HCT116 (cell line): ENCODE measurements at places on chromosomes 13 and 19. TPM values are rescaled to one million over a fixed set of nuclear protein-coding genes. Genes with fewer than 3 reads are reported as not detected.
A peak's percentile ranks its signal among the peaks of the same experiment; 100 is the strongest.

DNA sequence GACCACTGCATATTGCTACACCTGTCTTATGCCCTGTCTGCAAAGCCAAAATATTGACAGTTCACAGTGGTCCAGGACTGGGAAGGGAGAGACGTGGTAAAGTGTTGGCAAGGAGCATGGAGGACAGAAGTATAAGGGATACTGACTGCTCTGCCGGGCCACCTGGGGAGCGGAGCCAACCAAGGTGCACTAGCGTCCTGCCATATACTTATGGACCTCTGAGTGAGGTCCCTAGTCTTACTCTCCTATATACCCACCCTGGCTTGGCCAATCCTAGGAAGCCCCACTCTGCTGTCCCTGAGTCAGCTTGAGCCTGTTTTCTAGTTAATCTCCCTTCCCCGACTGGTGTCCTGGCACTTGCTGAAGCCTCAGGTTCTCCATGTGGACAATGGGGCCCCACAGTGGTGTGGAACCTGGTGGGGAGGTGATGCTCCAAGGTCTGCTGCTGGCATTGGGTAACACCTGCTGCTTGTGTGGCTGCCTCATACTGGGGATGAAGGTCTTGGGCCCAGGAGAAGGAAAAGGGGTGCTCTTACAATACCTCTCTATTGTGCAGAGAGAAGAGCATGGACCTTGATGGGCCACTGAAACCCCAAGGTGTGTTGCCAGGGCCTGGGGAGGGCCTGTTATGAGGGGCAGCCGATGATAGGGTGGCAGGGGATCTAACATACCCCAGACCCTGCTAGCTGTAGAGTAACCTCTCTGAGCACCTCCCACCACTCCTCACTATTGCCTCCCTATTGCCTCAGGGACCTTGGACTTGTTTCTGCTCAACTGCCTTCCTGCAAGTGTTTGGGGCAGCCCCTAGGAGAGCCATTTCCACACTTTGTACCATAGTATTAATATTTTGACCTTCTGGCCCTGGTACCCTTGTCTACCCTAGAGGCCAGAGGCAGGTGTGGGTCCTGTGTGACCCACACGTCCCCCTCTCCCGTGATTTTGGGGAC lies 6.7 kb upstream of the TRIM28 start:
- no peak for DNase-seq

- peak; percentile 27 for DNase-seq
These were observed 81.5 kb downstream of the RYR1 start for GRCh38 chr19:38514812-38515633.

GRCh38 chr19:48867746-48868113 lies 687 bp downstream of the PLEKHA4 start:
- DNase-seq: no peak

- DNase-seq: no peak
These were observed 34.8 kb downstream of the CYP2B6 start for GRCh38 chr19:41025871-41026270.

- DNase-seq: no peak
These were observed 65.1 kb downstream of the SIAH3 start for GRCh38 chr13:45786293-45786920.

GRCh38 chr13:90793261-90793820 lies 554.1 kb upstream of the MIR17HG start:
- DNase-seq: no peak

DNA sequence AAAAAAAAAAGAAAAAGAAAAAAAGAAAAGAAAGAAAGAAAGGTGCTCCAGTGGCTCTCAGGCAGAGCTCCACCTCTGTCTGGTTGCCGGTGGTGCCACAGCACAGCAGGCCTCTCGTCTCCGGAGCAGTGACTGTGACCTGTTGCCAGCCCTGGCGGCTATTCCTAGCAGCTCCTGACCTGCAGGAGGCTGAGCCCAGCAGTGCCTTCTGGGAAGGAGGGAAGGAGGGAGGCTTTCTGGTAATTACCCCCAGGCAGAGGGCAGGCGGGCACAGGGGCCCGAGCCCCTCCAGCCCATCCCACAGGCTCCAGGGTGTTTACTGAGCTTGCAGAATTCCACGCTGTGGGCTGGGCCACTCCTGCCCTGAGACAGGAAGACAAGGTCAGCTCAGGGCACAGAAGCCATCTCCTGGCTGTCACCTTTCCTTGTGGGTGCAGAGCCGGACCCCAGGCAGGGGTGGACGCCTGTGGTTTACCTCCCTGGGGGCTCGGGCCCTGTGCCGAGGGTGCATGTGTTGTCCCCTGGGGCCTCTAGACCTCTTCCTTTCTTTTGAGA lies 77.9 kb downstream of the GNG7 start:
- DNase-seq: no peak

DNA sequence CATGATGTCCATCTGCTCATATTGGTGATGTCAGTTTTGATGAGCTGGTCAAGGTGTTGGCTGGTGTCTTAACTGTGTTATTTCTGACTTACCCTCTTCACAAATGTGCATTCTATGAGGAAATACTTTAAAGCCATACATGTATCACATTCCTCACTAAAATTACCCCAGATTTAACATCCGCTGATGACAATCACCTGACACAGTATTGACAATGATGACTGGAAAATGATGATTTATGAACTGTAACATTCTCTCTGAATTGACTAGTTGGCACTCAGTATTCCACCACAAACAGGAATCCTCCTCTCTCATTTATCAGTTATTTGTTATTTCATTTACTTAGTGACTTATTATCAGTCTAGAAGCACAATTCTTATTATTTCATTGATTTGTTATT lies 117.3 kb downstream of the ITGBL1 start:
- no peak for DNase-seq

GRCh38 chr13:49560270-49561061 lies 24.9 kb downstream of the RCBTB1 start:
- DNase-seq: no peak

- DNase-seq: no peak
These were observed 6.4 kb downstream of the CLIP3 start for GRCh38 chr19:36026091-36026876.

GRCh38 chr13:66559093-66559492 lies 671.0 kb downstream of the PCDH9 start:
- no peak for DNase-seq

DNA sequence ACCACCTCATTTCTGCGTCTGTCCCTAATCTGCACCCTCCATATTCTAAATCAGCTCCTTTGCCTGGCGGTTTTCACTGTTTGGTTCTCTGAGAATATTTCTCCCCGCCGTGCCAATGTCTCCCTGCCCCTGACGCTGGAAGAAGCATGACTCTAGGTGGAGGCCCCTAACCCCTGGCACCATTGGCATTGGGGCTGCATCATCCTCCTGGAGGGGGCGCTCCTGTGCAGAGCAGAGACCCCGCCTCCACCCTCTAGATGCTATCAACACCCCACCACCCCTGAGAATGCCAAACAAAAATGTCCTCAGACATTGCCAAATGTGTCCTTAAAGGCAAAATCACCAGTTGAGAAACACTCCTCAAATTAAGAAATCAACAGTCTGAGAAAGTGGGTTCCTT lies 6.5 kb downstream of the ZSCAN5B start:
- no peak for DNase-seq

The FAAP24 gene
- 4.9 TPM for total RNA-seq

The SCAF1 gene
- 96.8 TPM for total RNA-seq

The C19orf81 gene
- total RNA-seq: 14.5 TPM

The RASL11A gene
- 5.0 TPM for total RNA-seq

The ERICH6B gene
- total RNA-seq: not detected

The MBD3L2 gene
- total RNA-seq: not detected

The SMIM44 gene
- not detected for total RNA-seq

The CEACAM7 gene
- not detected for total RNA-seq

The RGL3 gene
- total RNA-seq: 99.2 TPM

The CYP4F8 gene
- not detected for total RNA-seq
